Activated CD4-positive, alpha-beta memory T cell treated with anti-CD3 and anti-CD28 coated beads for 36 hours (primary cell): ENCODE measurements at places on chromosomes 11 and 22.

DNA sequence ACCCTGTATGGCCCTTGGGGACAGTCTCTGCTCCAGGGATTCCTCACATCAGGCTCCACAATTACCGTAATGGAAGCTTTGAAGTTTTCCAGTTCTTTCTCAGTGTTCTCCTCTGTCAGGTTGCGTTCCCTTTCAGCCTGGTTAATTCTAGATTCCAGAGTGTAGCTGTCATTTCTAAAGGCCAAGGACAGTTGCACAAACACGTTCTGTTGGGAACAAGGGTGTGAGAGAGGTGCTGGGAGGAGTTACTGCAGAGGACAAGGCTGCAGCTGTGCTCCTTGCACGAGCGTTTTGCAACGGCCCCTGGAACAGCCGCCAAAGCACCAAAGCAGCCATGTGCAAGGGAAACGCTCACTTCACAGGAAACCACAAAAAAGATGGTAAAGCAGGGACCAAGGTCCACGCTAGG, 35.9 kb upstream of the LYVE1 start:
- DNase-seq = no peak

DNA sequence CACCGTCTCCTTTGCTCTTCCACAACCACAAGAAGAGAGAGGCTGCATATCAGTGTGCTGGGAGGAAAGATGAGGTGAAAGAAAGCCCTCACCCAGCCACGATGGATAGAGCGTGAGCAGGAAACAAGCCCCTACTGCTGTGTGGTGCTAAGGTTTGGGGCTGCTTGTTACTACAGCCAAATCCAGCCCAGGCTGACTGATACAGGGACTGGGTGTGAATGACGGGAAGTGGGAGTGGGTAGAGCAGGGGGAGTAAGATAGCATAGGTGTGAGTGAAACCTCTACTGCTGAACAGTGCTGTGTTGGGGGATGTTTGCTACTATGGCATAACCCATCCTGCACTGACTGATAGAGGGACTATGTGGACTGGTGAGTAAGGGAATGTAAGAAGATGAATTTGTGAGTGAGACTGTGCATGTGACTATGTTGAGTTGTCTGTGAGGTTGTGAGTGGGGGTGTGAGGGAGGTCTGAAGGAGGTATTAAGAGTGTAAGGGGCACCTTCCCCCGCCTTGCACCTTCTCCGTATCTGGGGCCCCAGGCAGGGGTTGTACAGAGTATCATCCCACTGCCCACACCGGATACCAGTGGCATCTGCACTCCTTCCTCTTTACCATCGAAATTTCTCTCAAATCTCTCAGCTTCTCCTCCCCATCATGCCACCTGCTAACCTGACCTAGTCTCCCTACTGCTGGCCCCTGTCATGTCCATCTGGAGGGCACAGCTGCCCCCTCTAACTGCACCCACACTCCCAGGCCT, 91.5 kb downstream of the MN1 start:
- DNase-seq = no peak

DNA sequence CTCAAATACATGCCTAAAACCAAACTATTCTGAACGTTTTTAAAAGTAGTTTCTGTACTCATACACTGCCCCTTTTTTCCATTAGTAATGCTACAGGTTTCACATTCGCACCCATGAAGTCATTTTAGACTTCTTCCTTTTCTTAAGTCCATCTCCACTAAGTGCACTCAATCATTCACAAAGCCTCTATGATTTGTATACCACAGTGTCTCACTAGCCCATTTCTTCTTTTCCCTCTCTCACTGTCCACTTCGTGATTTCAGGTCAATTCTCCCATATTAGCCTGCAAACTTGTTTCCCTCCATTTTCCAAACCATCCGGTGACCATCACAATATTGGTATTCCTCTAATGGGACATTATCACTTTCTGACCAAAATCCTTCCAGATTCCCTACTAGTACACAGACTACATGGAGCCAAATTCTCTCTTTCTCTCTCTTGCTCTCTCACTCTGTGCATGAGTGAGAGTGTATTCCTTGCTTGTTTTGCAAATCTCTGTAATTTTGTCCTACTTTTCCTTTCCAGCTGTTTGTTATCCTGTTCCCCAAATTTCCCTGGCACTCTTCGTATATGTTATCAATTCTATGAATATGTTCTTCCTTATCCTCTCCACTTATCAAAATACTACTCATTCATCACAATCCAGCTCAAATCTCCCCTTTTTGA, 3.4 kb upstream of the ZC3H12C start:
- DNase-seq = no peak

DNA sequence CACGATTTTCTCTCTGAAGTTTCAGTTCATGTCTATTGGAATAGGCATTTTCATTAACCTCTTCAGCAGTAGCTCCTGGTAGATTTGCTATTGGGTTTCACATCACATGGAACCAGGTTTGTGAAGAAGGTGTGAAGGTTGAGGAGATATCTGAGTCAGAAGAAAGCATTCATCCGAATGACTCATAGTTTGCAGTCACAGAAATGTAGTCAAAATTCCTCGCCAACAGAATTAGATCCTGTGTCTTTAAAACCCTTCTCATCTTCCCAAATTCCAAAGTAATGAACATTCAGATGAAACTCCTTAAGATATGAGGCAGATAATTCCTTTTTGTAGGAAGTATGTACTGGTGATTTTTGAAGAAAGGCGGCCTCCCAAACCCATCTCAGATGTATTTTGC, 125.0 kb upstream of the LARGE1 start:
- DNase-seq = no peak

- no peak for DNase-seq
These were observed 20.8 kb upstream of the ARRB1 start for GRCh38 chr11:75371949-75372876.

GRCh38 chr11:113505541-113506375, 30.6 kb upstream of the DRD2 start:
- no peak for DNase-seq

DNA sequence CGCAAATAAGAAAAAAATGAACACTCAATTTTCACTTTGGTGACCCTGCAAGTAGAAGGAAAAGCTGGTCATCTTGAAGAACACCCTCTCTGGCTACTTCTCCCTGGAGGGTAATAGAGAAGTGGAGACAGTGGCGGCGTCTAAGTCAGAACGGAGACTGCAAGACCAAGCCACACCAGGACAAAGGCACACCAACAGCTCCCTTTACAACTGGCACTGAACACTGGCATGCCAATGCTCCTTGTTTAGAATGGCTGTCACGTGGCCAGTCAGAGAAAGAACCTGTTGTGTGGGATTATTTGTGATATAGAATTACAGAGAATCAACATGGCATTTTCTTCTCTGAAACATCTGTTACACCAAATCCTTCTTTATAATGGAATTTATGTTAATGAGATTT, 61.3 kb upstream of the YPEL1 start:
- no peak for DNase-seq

DNA sequence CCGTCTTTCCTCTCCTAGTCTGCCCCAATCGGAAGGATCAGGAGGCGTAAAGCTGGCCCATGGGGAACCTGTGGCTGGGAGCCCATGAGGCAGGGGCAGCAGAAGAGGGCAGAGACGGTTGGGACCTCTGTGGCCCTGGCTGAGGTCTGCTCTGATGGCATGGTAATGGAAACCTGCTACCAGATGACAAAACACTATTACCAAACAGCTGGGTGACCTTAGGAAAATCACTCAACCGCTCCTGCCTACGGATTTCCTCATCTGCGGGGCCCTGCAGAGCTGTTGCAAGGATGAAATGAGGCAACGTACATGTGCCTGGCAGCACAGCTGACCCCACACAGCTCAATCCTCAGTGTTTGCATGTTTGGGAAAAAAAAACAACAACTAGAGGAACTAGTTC, 4.6 kb downstream of the AP5B1 start:
- no peak for DNase-seq
